ENCODE measurements at places on chromosomes 1 and 21.

- DNase-seq: peak; percentile 62
These were observed 61.6 kb downstream of the KIF14 start for GRCh38 chr1:200558866-200559459.

DNA sequence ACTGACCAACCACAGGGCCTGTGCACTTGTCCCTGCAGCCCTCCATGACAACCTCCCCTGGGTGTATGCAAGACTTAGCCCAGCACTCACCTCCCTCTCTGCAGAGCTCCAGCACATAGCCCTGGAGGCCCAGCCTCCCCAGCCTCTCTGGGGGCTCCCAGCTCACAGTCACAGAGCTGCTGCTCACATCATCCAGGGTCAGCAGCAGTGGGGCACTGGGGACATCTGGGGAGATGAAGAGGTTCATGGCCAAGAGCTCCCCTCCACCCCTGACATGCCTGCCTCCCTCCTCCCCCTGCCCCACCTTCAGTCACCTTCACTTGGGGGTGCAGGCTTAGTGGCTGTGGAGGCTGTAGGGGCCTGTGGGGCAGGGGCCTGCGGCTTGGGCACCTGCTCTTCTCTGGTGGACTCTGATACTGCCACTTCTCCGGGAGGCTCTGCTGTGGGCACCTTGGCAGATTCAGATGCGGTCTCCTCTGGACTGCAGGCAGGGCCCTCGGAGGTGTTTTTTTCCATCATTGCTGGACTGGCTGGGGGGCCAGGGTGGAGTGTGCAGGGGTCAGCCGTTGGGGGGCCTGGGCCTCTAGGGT, at the start of gene MYBPH:
TSS of gene MYBPH (minus strand) at position 590 of the 590 bp plus-strand sequence. CDS start at position 519, 71 bp downstream.
- no peak for DNase-seq

- no peak for DNase-seq
These were observed 40.8 kb downstream of the WNT2B start for GRCh38 chr1:112549590-112549989.

DNA sequence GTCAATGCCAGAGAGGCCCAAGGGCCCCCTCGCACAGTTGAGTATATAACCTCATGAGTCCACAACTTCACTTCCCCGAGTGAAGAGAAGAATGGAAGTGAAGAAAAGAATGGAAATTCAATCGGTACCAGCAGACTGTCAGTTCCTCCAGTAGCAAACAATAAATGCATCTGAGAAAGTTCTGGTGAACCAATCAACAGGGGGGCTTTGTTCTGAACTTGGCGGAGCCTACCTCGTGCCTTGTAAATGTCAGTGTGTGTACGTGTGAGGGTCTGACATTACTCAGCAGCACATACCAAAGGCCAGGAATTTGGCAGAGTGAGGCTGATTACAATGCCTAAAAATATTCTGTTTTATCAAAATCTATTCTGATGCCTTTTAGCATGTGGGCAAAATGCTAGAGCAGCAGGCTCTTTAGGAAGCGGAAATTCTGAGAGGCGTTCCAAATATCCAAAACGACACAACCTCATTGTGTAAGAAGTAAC, 238.5 kb downstream of the LTN1 start:
- DNase-seq: no peak

GRCh38 chr1:235078480-235079381, 49.9 kb downstream of the TOMM20 start:
- peak; percentile 62 for DNase-seq

DNA sequence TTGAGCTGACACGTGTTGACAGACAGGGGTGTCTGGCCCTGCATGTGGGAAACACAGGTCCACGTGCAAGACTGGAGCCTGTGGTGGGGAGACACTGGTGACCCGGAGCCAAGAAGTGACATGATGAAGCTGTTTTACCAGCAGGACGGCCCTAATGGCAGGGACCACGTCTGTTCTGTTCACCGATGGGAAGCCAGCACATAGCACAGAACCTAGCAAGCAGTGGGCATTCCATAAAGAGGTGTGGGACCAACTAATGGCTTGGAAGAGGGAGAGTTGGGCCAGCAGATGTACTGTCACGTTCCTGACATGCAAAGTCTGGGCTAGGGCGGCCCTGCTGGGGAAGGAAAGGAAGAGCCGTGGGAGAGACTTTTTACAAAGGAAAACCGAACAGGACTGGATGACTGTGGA, 15.3 kb downstream of the NAV1 start:
- no peak for DNase-seq

Measured in MCF 10A (cell line).